Activated naive CD4-positive, alpha-beta T cell treated with anti-CD3 and anti-CD28 coated beads, Interleukin-2, amount 50 U/mL, for 72 hours (primary cell): ENCODE measurements at places on chromosomes 1 and 21. TPM values are rescaled to one million over a fixed set of nuclear protein-coding genes. Genes with fewer than 3 reads are reported as not detected.

The NCMAP gene
- total RNA-seq, result 0.14 TPM

The PROK1 gene
- total RNA-seq, result not detected

The AQP10 gene
- not detected for total RNA-seq

The HOOK1 gene
- 14.5 TPM for total RNA-seq

The CD52 gene
- total RNA-seq, result 698 TPM

The FMN2 gene
- not detected for total RNA-seq

The SPATA17 gene
- total RNA-seq, result not detected

The ETV3L gene
- not detected for total RNA-seq

The LCE2A gene
- not detected for total RNA-seq

The CACNA1S gene
- not detected for total RNA-seq

The SKI gene
- 43.8 TPM for total RNA-seq

The DMRTA2 gene
- not detected for total RNA-seq

The HPDL gene
- total RNA-seq, result 6.1 TPM

The AKR7A3 gene
- 0.93 TPM for total RNA-seq

The OR2T8 gene
- total RNA-seq, result not detected

The SPRR2F gene
- not detected for total RNA-seq

The HES3 gene
- not detected for total RNA-seq

The CATSPERE gene
- 0.62 TPM for total RNA-seq

The ADCY10 gene
- total RNA-seq, result 0.53 TPM

The ADAM30 gene
- total RNA-seq, result not detected

The SEMA6C gene
- 7.1 TPM for total RNA-seq

The LRRC53 gene
- total RNA-seq, result not detected

The HSD3B2 gene
- not detected for total RNA-seq

The CLCN6 gene
- total RNA-seq, result 16.6 TPM

The TXNIP gene
- total RNA-seq, result 67.9 TPM

The PLPPR5 gene
- total RNA-seq, result not detected

The PLPPR4 gene
- not detected for total RNA-seq

The S100A7A gene
- total RNA-seq, result not detected

The KLHL21 gene
- total RNA-seq, result 38.9 TPM

The PER3 gene
- total RNA-seq, result 3.5 TPM

The RGL1 gene
- 3.2 TPM for total RNA-seq

The THEM5 gene
- total RNA-seq, result not detected

The PAQR6 gene
- 9.3 TPM for total RNA-seq

The PEAR1 gene
- 0.53 TPM for total RNA-seq

The HENMT1 gene
- total RNA-seq, result 14.5 TPM

The NTNG1 gene
- total RNA-seq, result not detected

The CR1 gene
- 0.08 TPM for total RNA-seq

The FAM167B gene
- total RNA-seq, result 0.66 TPM

The TEX50 gene
- not detected for total RNA-seq

The PKN2 gene
- total RNA-seq, result 27.0 TPM

The CACNA1E gene
- total RNA-seq, result 0.16 TPM

The DIP2A gene
- 60.1 TPM for total RNA-seq

The C1orf174 gene
- 34.7 TPM for total RNA-seq

The CD164L2 gene
- not detected for total RNA-seq

The CDA gene
- total RNA-seq, result not detected
